ENCODE measurements at places on chromosomes 2 and 18.

GRCh38 chr2:218264773-218265561, 4.2 kb downstream of the GPBAR1 start:
- DNase-seq: no peak

GRCh38 chr2:172012677-172013391, 13.1 kb downstream of the METAP1D start:
- no peak for DNase-seq

DNA sequence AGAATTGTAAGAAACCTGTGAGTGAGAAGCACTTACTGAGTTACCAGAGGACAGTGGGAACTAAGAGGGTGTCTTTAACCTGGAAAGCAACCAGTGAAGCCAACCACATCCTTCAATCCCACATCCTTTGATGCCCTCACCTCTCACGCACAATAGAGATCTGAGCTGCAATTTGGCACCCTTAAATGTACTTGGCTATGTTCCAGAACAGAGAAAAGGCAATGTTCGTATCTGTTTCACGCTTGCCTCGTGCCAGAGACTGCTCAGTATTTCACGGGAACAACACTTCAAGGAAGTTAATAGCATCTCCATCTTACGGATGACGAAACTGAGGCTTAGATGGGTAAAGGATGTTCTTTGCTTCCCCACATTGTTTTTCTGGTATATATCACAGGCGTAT, 167.4 kb downstream of the DPP10 start:
- DNase-seq: no peak

GRCh38 chr2:235390108-235390815, 103.6 kb upstream of the AGAP1 start:
- DNase-seq: peak; percentile 11

DNA sequence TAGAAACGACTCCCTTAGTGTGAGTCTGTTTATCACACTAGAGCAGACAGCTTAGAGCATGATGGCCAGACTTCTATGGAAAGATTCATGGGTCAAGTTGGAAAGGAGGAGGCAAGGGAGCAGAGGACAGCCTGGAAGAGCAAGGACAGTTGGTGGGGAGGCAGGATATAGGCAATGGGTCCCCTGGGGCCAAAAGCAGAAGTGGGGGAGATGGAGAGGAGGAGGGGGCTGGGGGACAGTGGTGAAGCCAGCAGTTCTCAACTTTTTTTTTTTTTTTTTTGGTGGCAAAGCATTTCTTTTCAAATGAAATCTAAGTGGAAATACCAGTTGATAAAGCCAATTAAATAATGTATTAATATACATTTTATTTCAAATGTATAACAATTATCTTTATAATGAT, 197.9 kb downstream of the HRH4 start:
- DNase-seq: no peak

DNA sequence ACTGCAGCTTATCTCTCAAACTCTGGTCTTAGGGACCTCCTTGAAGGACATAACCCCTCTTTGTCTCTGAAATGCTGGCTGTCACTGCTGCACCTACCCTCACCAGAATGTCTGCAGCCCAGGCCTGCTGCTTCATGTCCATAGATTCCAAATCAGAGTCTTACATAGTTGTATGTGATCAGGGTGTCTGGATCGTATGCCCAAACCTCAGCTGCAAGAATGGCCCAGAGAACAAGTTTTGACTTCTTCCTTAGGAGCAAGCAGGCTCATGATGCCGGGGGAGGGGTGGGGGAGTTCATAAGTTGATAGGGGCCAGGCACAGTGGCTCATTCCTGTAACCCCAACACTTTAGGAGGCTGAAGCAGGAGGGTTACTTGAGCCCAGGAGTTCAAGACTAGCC, 55.8 kb upstream of the RMDN2 start:
- DNase-seq: no peak

DNA sequence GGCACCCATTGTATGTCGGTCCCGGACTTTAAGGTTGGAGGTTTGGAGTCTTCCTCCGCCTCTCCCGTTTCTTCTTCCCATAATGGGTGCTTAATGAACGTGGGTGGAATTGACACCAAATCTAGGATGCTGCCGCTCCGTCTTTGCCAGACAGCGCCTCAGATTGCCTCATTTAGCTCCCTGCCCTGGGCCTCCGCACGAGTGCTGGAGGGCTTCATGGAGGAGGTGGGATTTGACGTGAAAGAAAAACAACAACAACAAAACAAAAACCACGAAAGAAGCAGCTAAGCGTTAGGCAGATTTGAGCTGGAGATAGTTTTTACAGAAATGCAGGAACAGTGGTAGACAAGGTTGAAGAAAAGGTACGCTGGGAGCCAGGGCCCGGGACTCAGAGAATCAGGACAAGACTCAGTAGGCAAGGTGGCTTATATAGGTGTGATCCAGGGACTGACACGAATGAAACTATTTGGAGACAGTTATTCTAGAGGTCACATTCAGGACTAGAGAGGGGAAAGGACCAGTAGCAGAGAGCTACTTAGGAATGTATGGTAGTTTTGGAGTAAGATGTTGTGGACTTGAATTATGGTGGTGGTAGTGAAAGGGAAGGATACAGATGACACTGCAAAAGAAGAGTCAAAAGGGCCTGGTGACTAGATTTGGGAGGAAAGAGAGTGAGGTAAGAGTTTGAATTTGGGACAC, 605 bp downstream of the ZNF2 start:
- DNase-seq: no peak

DNA sequence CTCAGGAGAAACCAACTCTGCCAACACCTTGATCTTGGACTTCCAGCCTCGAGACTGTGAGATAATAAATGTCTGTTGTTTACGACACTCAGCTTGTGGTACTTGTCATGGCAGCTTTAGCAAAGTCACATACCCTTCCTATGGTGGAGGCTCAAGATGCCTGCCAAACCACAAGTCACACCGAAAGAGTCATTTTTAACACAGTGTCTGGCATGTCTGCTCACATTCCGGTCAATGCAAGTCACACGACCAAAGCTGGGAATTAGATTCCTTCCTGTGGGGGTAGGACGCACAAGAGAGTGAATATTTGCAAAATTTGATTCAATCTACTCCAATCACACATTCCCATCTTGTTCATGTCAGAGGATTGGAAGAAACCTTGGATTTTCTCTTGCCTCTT, 24.6 kb downstream of the KCNE4 start:
- peak; percentile 98 for DNase-seq

GRCh38 chr2:39542523-39542922, 105.4 kb upstream of the MAP4K3 start:
- no peak for DNase-seq

- no peak for DNase-seq
Observed at GRCh38 chr18:25895518-25895917, 194.9 kb downstream of the SS18 start.

DNA sequence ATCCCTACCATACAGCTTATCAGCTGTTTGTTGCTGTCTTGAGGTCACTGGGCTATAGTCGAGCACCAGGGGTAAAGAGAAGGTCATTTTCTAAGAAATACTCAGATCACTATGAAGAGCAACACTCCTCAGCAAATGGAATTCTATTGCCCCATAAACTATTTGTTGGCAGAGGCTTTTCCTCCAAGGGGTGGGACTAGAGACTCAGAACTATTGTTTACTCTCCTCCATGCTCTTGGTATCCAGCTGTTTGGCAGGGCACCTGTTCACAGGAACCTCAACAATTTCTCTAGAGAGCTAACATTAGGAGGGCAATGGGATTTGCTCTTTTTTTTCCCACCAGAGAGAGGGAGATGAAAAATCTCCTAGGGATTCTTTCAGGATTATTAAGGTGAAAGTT, 249.1 kb upstream of the SPRED2 start:
- no peak for DNase-seq

DNA sequence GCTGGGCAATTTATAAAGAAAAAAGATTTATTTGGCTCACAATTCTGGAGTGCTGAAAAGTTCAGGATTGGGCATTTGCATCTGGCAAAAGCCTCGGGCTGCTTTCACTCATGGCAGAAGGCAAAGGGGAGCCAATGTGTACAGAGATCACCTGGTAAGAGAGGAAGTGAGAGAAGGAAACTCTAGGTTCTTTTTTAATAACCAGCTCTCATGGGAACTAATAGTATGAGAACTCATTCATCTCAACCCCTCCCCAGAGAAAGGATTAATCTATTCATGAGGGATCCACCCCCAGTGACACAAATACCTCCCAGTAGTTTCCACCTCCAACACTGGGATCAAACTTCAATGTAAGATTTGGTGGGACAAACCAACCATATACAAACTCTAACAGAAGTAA, 129.0 kb downstream of the EVA1A start:
- no peak for DNase-seq

- DNase-seq: no peak
Observed at GRCh38 chr2:98484121-98484557, 39.5 kb downstream of the INPP4A start.

- no peak for DNase-seq
Observed at GRCh38 chr2:144701259-144701658, 181.3 kb upstream of the ZEB2 start.

GRCh38 chr2:201854841-201855240, 48.5 kb downstream of the CDK15 start:
- DNase-seq: peak; percentile 90

- DNase-seq: peak; percentile 87
Observed at GRCh38 chr2:226483745-226484619, 315.6 kb downstream of the IRS1 start.

GRCh38 chr2:184174493-184175104, 423.7 kb upstream of the ZNF804A start:
- DNase-seq: no peak

DNA sequence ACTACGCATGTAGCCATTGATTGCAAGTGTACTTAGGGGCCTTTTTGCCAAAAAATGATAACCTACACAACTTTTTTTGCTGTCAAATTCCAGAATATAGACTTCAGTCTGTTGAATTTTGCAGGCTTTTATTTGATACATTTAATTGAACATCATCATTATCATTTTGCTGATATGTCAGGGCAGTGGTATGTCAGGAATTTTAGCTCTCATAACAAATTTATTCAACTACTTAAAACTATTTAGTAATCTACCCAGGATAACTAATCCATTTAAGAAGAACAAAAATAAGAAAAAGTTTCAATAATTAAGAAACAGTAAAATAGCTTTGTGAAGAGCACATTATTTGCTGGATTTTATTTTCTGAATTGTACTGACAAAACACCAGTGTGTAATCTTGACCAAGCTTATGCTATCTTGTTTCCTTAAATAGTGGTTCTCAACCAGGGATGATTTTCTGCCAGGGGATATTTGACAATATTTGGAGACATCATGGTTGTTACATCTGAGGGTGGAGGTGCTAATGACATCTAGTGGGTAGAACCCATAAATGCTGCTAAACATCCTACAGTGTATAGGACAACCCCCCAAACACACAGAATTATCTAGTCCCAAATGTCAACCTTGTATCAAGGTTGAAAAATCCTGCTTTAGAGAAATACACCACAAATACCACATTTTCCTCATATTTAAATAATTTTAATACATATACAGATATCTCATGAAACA, 12.1 kb upstream of the TTN start:
- peak; percentile 4 for DNase-seq

DNA sequence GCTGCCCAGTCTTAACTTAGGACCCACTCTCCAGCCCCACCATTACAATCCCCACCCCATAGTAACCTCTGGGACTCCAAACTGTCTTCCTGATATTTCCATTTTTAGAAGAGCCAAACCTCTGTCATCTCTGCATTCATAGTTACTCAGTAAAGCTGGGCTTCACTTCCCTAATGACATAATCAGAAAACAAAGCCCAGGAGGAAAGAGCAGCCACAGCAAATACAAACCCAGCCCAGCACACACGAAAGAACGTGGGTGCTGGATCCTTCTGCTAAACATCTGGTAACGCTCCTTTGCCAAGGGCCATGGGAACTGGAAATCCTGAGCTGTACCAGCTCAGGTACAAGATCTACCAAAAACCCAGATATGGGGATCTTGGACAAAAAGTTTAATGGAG, 36.8 kb upstream of the RIOK3 start:
- DNase-seq: no peak

GRCh38 chr18:11672846-11673454, 16.1 kb upstream of the GNAL start:
- DNase-seq: no peak

DNA sequence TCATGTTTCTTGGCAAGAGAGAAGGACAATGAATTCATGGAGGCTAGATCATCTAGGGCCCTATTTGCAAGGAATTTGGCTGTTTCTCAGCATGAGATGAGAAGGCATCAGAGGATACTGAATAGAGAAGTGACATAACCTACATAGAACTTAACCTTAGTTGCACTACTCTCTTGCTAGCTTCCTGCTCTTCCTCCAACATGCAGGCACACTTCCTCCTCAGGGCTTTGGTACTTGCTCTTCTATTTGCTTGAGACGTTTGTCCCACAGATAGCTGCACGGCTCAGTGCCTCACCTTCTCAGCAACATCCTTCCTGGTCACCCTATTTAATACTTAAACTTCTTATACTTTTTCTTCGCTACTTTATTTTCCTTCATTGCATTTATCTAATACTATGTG, 20.0 kb upstream of the LANCL1 start:
- no peak for DNase-seq

DNA sequence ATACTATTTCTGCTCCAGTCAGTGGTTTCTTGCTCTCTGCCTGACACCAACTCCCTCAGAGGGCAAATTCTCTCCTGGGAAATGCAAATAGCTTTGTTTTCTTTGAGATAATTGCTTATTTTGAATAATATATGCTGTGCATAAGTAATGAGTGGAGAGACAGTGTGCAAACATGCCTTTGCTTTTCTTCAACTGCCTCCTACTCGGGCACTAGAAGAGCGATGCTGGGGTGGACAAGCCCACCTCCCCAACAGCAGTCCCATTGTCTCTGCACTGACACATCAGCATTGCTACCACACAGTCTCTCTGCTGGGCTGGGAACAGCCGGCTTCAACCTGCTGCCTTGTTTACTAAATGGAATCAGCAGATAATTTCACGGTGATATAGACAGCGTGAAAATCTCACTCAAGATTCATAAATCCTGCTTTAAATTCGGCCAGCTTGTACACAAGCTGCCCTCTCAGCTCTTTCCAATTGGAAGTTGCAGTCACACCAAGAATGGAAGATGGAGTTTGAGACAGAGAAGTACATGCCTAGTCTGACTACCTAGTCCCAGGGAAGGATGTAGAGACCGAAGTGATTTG, 694.5 kb downstream of the TDRD15 start:
- DNase-seq: no peak

- DNase-seq: no peak
Observed at GRCh38 chr2:46924608-46925007, 9.0 kb upstream of the MCFD2 start.

- DNase-seq: no peak
Observed at GRCh38 chr2:203737360-203737759, 30.9 kb downstream of the CD28 start.

- no peak for DNase-seq
Observed at GRCh38 chr2:148981324-148981723, 57.2 kb upstream of the LYPD6B start.

DNA sequence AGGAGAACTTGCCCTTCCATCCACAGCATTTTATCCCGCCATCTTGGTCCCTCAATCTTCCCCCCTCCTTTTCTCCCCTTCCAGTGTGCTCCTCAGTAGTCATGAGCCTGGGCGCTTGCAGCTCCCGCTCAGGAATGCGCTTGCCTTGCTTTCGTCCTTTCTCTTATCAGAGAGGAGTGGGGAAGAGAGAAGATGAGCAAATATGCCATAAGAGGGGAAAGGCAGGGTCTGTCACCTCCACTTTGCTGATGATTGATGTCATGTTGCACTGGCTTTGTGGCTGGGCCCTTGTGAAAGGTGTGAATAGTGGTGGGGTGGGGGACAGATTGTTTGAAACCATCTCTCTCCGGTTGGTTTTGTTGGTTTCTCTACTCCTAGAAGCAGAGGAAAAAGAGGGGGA, 569.3 kb downstream of the TNS1 start:
- DNase-seq: peak; percentile 43

Data from fibroblast of skin of right biceps (primary cell).